Stimulated activated CD4-positive, alpha-beta T cell treated with anti-CD3 and anti-CD28 coated beads, TNF-alpha, amount 100 ng/mL, for 4 hours (primary cell): ENCODE measurements at places on chromosomes 1 and 21.

DNA sequence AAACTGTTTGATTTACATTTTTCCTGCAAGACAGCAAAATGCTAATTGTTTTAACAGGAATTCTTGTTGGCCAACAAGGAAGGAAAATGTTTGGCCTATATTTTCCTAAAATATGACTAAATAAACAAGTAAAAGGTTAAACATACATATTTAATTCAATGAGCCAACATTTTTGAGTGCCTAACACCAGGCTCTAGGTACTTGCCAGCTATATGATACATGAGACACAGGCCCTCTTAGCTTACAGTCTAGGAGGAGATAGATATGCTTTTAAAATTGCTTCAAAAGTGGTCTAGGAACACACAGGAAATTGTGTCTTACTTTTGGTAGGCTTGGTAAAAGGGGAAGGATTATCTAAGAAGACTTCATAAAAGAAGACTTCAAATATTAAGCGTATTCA is 50.9 kb downstream of the PIGK start:
- DNase-seq = no peak

GRCh38 chr1:19606817-19607642 is 37.1 kb upstream of the NBL1 start:
- DNase-seq = peak; percentile 21

DNA sequence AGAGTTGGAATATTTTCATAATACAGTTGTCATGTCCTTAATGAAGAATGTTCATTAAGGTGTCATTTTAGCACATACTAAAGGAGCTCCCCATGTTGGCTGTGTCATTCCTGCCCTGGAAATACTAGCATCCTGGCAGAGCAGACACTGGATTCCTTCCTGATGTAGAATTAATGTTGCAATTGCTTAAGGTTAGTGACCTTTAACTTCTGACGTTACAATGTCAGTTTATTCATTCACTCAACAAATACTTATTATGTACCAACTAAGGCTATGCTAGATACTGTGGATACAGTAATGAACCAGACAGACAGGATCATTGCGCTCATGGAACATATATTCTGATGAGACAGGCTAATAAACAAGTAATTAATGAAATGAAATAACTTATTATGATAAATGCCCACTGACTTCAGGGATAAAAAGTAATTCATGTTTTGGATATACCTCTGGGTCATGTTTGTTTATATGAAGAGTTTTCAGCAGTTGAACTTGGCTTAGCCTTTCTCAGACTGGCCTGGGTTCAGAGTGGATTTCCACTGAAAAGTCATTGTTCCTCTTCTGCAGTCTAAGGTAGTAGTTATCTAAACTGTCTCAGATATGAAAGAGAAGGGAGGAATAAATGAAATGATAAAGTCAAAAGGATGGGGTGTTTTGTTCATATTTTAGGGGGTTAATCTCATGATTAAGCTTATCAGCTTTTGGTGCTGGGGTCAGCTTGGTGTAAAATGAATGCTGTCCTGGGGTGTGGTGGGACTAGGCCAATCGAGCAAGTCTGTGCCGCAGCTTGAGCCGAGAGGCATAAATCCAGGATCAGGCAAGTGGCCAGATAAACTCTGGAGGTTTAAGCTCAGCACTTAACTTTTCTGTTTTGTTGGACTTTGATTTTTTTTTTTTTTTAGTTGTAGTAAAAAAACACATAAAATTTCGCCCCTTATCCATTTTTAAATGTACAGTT is 43.3 kb upstream of the KCNQ4 start:
- DNase-seq = no peak

- no peak for DNase-seq
Observed at GRCh38 chr1:160888926-160889325, 3.9 kb upstream of the ITLN1 start.

DNA sequence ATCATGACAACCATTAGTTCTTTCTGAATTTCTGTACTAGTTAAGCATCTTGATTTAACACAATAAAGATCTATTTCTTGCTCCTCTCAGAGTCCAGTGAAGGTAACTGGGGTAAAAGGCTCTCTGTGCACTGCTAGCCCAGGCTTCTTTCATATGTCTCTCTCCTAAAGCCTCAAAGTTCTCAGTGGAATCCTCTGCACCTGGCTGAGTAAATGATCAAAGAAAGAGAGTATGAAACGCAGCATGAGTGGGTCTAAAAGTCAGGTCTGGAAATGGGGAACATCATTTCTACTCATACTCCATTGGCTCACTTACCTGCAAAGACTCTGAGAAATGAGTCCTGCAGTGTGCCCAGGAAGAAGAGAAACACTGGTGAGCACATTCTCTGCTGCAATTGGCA is 418.5 kb downstream of the PTPRC start:
- no peak for DNase-seq

- no peak for DNase-seq
Observed at GRCh38 chr1:1960480-1961196, 41.6 kb upstream of the TMEM52 start.

- no peak for DNase-seq
Observed at GRCh38 chr1:224730965-224731364, 114.8 kb downstream of the CNIH3 start.

DNA sequence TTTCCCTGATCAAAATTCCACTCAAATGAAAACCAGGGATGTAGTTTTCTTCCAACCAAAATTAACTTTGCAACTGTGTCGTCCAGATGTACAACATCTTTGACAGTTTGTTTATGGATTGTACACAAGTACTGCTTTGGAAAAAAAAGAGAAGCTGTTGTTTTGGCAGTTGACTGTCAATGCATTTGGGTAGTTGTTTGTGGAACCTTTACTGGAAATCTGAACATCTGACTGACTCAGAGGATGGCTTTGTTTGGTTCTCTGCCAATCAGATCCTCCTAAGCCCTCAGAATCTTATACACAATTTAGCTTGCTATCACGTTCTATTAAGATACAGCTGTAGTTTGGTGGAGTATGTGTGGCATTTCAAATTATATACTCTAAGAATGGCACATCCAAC is 195.0 kb downstream of the KCNK2 start:
- no peak for DNase-seq

GRCh38 chr1:221085701-221086375 is 206.6 kb downstream of the HLX start:
- no peak for DNase-seq

DNA sequence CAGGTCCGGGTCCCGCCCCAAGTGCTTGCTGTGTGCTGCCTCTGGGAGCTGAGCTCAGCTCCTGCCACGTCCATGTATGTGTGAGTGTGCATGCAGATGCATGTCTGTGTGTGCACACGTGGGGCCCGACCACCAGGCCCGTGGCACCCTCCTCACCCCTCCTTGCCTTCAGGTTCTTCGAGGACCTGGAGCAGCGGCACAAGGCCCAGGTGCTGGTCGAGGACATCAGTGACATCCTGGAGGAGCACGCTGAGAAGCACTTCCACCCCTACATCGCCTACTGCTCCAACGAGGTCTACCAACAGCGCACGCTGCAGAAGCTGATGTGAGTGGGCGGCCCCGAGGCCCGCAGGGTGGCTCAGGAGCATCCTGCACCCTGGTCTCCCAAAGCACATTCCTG is 18.4 kb downstream of the ARHGEF16 start:
- DNase-seq = no peak

GRCh38 chr1:223706077-223706973 is 6.0 kb upstream of the CAPN2 start:
- no peak for DNase-seq

DNA sequence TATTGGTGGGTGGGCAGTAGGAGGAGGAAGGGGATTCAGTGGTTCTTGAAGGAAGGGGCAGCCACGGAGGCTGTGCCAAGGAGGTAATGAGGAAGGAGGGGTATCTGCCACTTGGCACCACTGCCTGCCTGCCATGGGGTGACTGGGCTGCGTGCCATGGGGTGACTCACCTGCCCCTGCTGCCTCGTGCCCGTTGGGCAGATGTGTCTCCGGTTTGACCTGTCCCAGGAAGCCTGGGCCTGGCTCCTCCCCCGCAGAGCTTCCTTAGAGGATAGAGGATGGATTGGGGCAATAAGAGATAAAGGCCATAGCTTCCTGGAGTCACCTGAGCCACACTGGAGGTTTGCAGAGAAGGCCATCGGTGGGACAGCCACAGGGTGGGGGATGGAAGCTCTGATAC is 1.7 kb downstream of the PADI3 start:
- DNase-seq = no peak

DNA sequence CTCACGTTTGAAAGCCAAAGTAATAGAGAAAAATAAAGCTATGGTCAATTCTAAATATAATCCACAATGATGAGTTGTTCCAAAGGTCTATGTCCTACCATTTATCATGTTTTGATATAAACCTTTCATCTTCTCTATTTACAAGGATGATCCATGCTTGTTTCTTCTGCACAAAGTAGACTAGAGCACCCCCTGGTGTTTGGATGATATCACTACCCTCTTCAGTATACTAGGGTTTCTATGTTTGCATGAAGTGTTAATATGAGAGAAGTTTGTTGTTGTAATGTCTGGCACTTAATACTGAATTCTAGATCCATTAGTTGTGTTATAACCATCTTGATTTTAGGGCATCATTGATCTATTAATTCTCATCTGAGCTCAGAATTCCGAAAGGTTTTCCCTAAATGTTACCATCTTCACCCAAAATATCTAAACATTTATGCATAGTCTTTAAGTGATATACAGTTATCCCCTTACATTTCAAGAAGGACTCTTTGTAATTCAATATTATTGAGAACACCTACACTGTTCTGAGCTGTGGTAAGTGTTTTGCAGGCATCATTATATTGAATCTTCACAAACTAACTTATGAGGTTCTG is 21.1 kb downstream of the CLDN8 start:
- no peak for DNase-seq

- DNase-seq = no peak
Observed at GRCh38 chr1:220882061-220882891, 3.0 kb downstream of the HLX start.

DNA sequence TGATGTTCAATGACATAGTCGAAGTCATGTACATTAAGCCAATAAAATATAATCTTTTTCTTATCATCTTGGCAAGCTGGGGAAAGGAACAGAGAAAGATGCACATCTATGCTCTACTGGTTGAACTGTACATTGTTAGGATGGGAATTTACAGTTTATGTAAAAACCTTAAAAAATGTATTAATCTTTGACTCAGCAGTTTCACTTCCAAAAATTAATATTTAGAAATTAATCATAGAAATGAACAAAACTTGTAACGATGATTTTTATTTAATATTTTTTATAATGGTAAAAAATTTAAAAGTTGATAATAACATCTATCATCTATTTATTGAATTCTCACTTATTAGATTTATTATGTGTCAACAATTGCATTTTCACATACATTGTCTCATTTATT is 5.7 kb upstream of the C1orf141 start:
- no peak for DNase-seq
